ENCODE measurements at places on chromosomes 1 and 21.

- no peak for DNase-seq
Measured at GRCh38 chr1:55703726-55704363, 488.7 kb upstream of the USP24 start.

DNA sequence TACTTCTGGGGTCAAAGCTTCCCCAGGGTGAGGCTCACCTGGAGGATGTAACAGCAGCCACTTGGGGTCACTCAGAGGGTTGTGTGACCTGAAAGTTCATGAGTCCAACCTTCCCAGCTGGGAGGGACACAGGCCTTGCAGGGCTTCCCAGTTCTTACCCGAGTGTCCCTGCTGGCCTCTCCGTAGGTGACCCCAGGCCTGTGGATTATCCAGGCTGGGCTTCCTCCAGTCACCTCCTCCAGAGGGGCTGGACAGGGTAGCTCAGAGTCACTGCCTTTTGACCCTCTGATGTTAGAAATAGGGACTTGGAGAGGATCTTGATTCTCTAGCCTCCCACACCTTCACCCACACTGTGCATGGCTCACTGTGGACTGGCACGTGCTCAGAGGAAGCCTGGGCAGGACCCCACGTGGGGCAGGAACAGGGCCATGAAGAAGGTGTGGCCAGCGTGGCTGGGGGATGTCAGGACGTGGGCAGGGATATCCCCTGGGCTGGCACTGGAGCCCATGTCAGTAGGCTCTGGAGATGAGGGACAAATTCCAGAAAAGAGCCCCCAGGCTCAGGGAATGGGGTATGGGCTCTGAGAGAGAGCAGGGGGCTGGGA, 131.8 kb downstream of the ACTL8 start:
- DNase-seq, result no peak

DNA sequence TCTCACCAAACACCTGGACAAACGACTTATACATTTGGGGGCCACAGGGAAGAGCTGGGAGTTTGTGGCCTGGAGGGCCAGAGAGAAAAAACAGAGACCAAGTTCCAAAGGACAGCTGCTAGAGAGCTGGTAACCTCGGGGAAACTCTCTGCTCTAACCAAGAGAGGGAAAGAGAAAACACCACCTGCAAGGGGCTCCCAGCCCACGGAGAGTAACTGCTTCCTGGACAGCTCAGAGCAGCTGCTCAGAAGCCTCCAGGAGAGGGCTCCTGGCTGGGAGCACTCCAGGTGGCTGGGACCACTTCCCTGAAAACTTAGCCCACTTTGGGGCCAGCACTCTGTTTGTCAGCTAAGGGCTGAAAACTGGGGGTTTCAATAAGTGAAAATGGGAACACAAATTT, 154.8 kb upstream of the GRIK3 start:
- DNase-seq, result no peak

- no peak for DNase-seq
Measured at GRCh38 chr1:27666791-27667254, 5.2 kb downstream of the IFI6 start.

GRCh38 chr1:59204001-59204400, 92.9 kb upstream of the FGGY start:
- no peak for DNase-seq

GRCh38 chr1:215523128-215523861, 43.8 kb upstream of the KCTD3 start:
- DNase-seq, result no peak

DNA sequence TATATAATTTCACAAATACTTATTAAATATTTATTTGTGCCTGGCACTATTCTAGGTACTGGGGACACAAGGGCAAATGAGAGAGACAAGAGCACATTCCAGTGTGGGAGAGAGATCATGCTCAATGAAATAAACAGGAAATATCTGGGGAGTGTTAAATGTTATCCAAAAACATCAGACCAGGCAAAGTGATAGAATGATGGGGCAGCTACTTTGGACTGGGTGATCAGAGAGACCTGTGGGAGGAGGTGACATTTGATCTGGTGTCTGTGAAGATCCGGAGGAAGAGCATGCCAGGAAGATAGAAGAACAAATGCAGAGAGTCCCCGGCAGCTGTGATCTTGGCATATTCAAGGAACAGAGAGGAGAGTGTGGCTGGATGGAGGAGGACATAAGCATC, 27.5 kb upstream of the GNG12 start:
- no peak for DNase-seq

DNA sequence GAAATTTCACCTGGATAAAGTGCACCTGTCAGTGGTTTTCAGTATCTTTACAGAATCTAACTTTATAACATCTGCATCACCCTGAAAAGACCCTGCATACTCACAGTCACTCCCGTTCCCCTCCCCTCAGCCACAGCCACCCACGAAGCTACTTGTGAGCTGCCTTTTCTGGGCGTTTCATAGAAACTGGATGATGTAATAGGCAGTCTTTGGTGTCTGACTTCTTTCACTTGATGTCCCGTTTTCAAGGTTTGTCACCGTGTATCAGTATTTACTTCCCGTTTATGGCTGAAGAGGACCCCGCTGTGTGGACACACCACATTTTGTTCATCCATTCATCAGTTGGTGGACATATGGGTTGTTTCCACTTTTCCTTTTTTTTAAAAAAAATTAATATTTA, 47.8 kb upstream of the LRRC3 start:
- DNase-seq, result no peak

GRCh38 chr1:109652402-109652801, 3.5 kb upstream of the GSTM4 start:
- DNase-seq, result no peak

- no peak for DNase-seq
Measured at GRCh38 chr21:29151931-29152330, 21.5 kb downstream of the MAP3K7CL start.

- no peak for DNase-seq
Measured at GRCh38 chr1:42679364-42679983, 2.7 kb upstream of the YBX1 start.

GRCh38 chr1:242318140-242318539, 206.4 kb downstream of the PLD5 start:
- no peak for DNase-seq

DNA sequence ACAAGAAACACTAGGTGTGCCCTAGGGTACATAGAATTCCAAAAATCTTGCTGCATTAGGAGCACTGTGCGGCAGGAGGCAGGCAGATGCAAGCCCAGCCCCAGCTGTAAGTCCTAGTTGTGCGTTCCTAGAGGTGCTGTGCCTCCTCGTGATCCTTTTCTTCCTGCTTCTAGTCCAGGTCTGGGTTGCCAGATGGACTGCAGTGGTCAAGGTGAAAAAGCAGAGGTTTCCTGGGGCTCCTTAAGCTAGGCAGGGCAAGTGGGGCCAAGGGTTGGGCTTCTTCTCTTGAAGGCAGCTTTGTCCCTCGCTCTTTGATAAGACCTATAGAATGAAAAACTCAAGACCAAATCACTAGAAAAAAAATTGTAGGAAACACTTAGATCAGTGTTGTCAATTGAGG, 21.6 kb upstream of the SLC45A3 start:
- DNase-seq, result no peak
